NCI-H1417 treated with DMSO at 0.1 percent for 48 hours (cell line): ENCODE measurements at places on chromosomes 3 and 15.

GRCh38 chr3:194281306-194281705 is 69.8 kb downstream of the CPN2 start:
- no peak for DNase-seq

DNA sequence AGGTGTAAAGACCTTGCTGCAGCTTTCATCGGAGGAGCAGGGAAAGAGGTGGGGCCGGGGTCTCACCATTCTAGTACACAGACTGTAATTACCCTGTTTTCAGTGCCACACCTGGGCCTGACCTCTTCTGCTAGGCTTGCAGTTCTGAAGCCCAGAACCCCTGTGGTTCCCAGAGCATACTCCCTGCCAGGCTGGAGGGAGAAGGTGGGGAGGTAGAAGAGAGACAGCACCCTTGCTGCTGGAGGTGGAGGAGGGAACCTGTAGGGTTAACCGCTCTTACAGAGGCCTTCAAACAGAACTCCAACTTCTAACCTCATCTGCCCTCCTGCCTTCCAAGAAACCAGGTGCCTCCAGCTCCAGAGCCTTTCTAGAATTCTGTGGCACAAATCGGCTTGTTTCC is 27.0 kb downstream of the PCOLCE2 start:
- no peak for DNase-seq

DNA sequence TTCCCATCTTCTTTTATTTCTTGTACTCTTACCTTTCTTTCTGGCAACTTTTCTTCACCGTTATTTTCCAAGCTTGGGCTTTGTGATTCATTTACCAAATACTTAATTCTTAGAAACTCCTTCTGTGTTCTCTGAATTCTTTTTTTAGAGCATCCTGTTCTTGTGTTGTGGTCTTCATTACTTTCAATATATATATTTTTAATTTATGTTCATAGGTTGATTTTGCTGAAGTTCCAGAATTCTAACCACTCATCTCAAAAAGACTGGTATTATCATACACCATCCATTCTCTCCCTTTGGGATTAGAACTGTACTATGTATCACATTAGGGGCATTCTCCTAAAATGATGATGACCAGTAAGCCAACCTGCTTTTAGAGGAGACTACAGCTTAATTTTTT is 362.3 kb upstream of the CBLB start:
- no peak for DNase-seq

DNA sequence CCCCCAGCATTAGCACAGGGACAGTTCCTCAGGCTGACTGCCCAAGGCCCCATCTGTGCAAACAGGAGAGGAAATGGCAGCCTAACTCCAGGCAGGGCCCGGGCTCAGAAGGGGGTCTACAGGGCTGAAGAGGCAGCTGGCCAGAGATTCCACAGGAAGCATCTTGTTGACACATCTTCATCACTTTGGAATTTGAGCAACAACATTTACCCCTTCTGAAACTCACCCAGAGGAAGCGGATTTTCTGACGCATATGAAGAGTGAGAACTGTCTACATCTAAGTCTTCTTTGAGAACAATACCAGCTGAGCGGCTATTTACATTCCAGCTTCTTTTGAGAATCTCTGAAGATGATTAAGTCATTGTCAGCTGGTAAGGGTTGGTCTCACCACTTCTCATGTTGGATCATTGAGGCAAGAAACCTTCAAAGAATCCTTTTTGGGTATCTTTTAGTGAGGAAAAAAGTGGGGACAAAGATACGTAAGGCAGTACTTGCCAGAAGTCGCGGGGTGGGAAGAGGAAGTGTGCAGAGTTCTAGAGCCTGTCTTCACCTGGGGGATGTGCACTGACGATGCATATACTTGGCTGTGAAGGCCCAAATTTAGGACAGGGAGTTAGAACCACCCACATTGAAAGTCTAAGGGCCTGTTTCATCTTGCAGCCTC is 25.4 kb upstream of the SRP14 start:
- DNase-seq: no peak
